ENCODE measurements at places on chromosomes 4 and X. TPM values are rescaled to one million over a fixed set of nuclear protein-coding genes. Genes with fewer than 3 reads are reported as not detected.

Gene TEC
- total RNA-seq = 0.25 TPM

Gene SPANXC
- not detected for total RNA-seq

Gene PLP2
- 0.75 TPM for total RNA-seq

Gene TMEM33
- 74.7 TPM for total RNA-seq

Gene SLC4A4
- total RNA-seq = 3.9 TPM

Gene TRPC5OS
- total RNA-seq = not detected

All from neural crest cell (in vitro differentiated cells).